Neural progenitor cell (in vitro differentiated cells): ENCODE measurements at places on chromosomes 13 and 19. TPM values are rescaled to one million over a fixed set of nuclear protein-coding genes. Genes with fewer than 3 reads are reported as not detected.

GRCh38 chr13:74476365-74476764, 342.2 kb upstream of the KLF12 start:
- no peaks in the 10 kb centered on the region for H3K4me1 ChIP-seq
- H3K27ac ChIP-seq, result no peak overlapping the region
- no peak overlapping the region for H3K4me3 ChIP-seq
- no peak for DNase-seq

DNA sequence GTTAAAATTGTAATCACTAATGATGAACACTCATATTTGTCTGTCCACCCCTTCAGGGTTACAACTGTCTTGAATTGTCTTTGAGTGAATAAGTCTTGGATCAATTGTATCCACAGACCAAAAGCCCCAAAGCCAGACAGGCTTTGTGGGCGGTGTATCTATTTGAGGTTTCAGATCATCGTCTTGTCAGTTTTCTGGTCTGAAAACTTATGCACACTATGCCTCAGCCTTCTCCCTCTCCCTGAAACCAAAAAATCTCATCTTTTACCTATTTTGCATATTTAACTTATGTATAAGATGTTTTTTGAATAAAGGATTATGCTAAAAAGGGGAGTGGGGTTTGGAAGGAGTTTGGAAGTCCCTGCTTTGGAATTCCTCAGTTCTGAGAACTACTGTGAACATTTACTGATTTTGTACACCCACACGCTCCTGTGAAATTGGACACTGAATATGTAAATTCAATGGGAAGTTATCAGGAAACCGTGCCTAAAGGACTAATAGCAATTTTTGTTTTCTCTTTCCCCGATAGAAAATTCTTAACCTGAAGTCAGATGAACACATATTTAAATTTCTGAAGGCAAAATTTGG, 52.1 kb downstream of the DPY19L3 start:
- no peak for DNase-seq
- no peak overlapping the region for H3K4me3 ChIP-seq
- no peaks in the 10 kb centered on the region for H3K27me3 ChIP-seq
- no peak overlapping the region for H3K27ac ChIP-seq
- H3K4me1 ChIP-seq, result no peaks in the 10 kb centered on the region

DNA sequence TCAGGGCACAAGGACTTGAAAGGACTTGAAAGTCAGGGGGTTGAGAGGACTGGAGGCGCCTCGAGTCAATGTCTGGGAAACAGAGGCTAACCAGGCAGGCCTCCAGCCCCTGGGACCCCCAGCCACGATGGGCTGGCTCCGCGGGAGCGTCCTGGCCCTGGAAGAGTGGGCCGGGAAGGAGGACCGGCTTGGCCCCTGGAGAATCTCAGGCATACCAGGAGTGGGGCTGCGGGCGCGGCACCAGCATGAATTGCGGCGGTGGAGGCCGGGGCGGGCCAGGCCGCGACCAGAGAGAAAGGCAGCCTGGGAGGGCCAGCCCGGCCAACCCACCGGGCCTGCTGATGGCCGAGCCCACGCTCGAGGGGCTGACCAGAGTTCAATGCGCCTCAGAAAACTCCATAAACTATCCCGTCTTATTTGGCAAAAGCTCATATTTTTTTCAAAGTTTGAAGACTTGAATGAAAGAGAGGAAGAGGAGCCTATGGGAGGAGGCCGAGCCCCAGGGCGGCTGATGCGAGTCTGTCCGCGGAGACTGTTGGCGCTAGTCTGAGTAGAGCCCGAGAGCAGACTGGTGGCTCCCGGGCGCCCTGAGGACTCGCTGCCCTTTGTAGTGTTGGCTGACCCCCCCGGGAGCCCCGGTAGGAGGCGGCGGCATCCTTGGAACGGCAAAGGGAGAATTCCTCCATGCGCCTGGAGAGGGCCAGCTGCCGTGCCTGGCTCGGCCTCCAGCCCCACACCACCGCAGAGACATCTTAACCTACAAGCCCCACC, 68.0 kb downstream of the MLLT1 start:
- no peaks in the 10 kb centered on the region for H3K27me3 ChIP-seq
- H3K4me1 ChIP-seq, result peaks cover 7% of the 10 kb centered on the region
- DNase-seq, result no peak

DNA sequence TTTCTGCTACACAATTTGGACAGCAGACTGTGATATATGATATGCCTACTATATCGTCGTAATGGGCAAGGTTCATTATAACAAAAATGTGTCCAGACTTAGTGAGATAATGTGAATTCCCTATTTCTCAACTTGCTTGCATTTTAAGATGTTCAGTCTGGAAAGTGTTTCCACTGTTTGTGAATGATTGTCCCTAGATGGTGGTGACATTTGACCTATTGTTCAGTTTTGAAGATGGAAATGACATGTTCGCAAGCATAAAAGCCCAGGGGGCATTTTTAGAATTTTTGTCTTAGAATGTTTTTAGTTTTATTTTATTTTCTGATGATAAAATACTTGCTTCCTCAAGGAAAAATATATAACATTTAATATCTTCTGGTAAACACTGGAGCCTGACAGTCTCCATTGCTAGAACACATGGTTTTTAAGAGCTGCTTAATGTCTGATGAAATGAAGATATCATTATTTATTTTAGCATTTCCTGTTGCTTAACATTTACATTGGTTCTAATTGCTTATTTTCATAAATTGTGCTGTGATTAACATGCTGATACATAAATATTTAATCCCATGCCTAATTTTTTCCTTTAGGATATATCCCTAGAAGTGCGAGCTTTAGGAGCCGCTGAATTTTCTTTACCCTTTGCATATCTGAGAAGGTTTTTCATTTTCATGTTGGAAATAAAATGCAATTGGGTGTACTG, 27.1 kb downstream of the MBNL2 start:
- H3K27me3 ChIP-seq, result no peaks in the 10 kb centered on the region
- H3K36me3 ChIP-seq, result no peaks in the 10 kb centered on the region
- no peak for DNase-seq
- peaks cover 4% of the 10 kb centered on the region for H3K4me1 ChIP-seq

DNA sequence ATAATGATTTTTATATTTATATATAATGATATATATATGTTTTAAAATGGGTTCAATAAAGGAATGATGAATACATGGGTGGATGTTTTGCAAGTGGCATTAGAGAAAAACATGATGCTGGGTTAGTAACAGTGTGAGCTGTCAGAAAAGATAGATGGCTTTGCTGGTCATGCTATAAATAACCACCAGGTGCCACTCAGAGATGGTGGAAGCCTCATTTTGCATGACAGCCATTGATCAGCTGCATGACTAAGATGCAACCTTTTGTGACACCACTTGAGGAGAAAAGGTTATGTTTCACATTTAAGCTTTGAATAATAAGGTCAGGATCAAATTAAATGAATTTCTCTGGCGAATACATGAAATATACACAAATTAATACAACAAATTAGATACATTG, 737.7 kb downstream of the PCDH9 start:
- no peaks in the 10 kb centered on the region for H3K4me1 ChIP-seq
- no peaks in the 10 kb centered on the region for H3K27me3 ChIP-seq
- no peak overlapping the region for H3K4me3 ChIP-seq

GRCh38 chr13:35483761-35484160, 7.3 kb upstream of the MAB21L1 start:
- no peak for DNase-seq
- H3K4me1 ChIP-seq, result peaks cover 9% of the 10 kb centered on the region
- H3K27ac ChIP-seq, result no peak overlapping the region
- H3K4me3 ChIP-seq, result no peak overlapping the region
- no peaks in the 10 kb centered on the region for H3K36me3 ChIP-seq
- peaks cover 18% of the 10 kb centered on the region for H3K27me3 ChIP-seq

DNA sequence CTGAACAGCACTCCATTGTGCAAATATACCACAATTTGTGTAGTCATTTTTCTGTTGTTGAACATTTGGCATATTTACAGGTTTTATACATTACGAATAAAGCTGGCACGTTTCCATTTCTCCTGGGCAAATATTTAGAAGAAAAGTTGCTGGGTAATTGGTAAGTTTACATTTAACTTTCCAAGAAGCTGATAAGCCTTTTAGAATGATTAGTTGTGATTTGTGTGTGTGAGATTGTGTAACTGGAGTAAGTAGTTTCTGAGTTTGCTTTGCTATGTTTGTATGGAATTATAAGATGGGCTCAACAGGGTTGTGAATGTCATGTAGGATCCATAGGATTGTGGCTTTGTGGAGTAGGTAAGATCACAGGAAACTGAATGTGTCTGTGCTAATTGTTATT, 1.6 kb upstream of the ZNF529 start:
- H3K4me1 ChIP-seq, result peaks cover 16% of the 10 kb centered on the region
- H3K27ac ChIP-seq, result no peak overlapping the region
- peaks cover 8% of the 10 kb centered on the region for H3K36me3 ChIP-seq
- H3K27me3 ChIP-seq, result no peaks in the 10 kb centered on the region
- peak overlapping the region; percentile 76 for H3K4me3 ChIP-seq

GRCh38 chr19:49624967-49625910, 14.7 kb downstream of the RRAS start:
- H3K4me1 ChIP-seq, result no peaks in the 10 kb centered on the region
- H3K4me3 ChIP-seq, result no peak overlapping the region
- no peak overlapping the region for H3K27ac ChIP-seq
- H3K27me3 ChIP-seq, result no peaks in the 10 kb centered on the region
- peaks cover 2% of the 10 kb centered on the region for H3K36me3 ChIP-seq
- no peak for DNase-seq

DNA sequence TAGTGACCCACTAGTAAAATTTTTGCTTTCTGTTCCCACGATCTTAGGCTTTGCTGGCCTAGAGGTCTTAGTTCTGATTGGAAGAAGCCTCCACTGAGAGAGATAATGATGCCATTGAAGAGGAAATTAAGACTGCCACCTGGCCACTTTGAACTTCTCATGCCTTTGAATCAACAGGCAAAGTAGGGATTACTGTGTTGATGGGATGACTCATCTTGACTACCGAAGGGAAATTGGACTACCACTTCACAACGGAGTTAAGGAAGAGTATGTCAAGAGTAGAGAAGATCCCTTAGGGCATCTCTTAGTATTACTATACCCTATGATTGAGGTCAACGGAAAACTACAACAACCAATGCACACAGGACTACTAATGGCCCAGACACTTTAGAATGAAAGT, 12.7 kb upstream of the FREM2 start:
- no peaks in the 10 kb centered on the region for H3K4me1 ChIP-seq
- DNase-seq, result no peak
- H3K4me3 ChIP-seq, result no peak overlapping the region
- H3K27me3 ChIP-seq, result no peaks in the 10 kb centered on the region

- no peaks in the 10 kb centered on the region for H3K4me1 ChIP-seq
- H3K36me3 ChIP-seq, result no peaks in the 10 kb centered on the region
- DNase-seq, result no peak
- H3K27me3 ChIP-seq, result no peaks in the 10 kb centered on the region
- no peak overlapping the region for H3K27ac ChIP-seq
Observed at GRCh38 chr13:21202767-21203531, 26.5 kb downstream of the MRPL57 start.

DNA sequence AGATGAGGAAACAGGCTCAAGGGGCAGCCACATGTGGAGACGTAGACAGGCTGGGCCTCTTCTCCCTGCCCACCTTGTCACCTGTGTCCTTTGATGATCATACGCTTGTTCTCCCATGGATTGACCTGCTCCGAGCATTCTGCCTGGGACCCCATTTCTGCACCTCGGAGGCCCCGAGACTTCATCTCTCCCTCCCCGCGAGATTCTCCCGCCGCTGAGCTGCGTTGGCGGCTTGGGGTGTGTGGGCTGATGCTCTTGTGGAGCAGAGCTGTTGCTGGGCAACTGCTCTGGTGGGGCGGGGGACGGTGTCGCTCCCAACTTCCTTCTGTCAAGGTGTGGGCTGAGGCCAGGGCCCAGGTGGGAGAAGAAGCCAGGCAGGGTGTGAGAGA, 22.1 kb downstream of the MAST3 start:
- H3K27ac ChIP-seq, result no peak overlapping the region
- H3K27me3 ChIP-seq, result no peaks in the 10 kb centered on the region
- DNase-seq, result no peak

DNA sequence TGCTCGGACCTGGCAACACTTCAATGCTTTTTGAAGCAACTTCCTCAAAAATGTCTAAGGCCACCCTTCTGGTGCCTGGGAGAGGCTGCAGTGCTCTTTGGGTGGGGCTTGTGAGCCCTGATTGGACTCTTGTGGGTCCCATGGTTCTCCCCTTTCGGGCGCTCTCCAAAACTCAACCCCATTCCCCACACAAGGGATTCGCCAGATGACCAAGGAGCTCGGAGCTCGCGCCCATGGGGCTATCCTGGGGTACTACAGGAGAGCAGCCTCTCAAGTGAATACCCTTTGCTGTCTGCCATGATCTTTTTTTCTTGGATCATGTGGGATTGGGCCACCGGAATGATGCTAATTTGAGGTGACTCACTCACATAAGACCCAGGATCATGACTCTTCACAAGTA, 29.7 kb upstream of the KL start:
- H3K36me3 ChIP-seq, result no peaks in the 10 kb centered on the region
- DNase-seq, result no peak
- H3K27me3 ChIP-seq, result no peaks in the 10 kb centered on the region
- no peak overlapping the region for H3K4me3 ChIP-seq
- no peak overlapping the region for H3K27ac ChIP-seq

GRCh38 chr19:18723871-18724377, 40.4 kb downstream of the CRTC1 start:
- DNase-seq, result no peak
- no peaks in the 10 kb centered on the region for H3K36me3 ChIP-seq
- H3K27ac ChIP-seq, result no peak overlapping the region
- H3K4me3 ChIP-seq, result no peak overlapping the region

DNA sequence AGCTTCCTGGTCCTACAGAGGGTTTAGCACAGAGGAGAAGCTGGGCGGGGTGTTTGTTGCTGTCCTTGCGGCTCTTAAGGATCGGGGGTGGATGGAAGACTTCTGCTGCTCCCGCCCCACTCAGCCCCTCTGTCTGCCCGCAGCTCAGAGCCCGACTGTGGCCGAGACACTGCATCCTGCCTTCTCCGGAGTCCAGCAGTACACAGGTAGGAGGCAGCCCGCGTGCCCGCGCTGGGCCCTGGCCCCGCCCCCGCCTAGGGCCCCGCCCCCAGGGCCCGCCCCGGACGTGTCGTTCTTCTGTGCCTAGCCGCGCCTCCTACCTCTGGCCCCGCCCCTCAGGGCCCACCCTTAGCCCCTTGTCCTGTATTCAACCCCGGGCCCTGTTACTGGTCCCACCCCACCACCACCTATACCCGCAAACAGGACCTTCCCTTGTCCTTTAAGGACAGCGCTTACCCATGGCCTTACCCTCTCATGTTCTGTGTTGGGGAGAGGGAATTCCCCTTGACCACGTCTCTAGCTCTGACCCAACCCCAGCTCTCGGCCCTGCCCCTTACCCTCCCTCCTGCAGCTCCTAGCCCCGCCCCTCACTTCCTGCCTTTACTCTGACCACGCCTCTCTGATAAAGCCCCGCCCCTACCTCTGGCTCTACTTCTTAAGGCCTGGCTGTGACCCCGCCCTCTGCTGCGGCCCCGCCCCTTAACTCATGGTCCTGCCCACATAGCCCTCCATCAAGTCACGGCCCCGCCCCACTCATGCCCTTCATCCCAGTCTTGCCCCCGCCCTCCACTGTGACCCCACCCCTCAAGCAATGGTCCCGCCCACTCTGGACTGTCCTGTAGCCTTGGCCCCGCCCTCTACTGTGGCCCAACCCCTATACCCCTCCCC, 60.5 kb downstream of the CELF5 start:
- no peak overlapping the region for H3K27ac ChIP-seq
- H3K4me3 ChIP-seq, result peak overlapping the region; percentile 46
- H3K36me3 ChIP-seq, result no peaks in the 10 kb centered on the region
- peak; percentile 97 for DNase-seq
- no peaks in the 10 kb centered on the region for H3K27me3 ChIP-seq

Gene PRTN3
- total RNA-seq, result 0.28 TPM in 1 of 2 replicates, not detected in the other

Gene KIR3DL3
- total RNA-seq, result not detected in 2 replicates

Gene CERS1
- 1.9 and 7.6 TPM in 2 replicates for total RNA-seq

Gene GPI
- total RNA-seq, result 109 and 224 TPM in 2 replicates

Gene CLDND2
- total RNA-seq, result not detected in 2 replicates

Gene PCSK4
- 3.6 and 12.5 TPM in 2 replicates for total RNA-seq

Gene TMEM150B
- 0.62 TPM in 1 of 2 replicates, not detected in the other for total RNA-seq

Gene ZNF527
- 7.1 and 8.6 TPM in 2 replicates for total RNA-seq

Gene ACP5
- 0.11 and 0.90 TPM in 2 replicates for total RNA-seq

Gene TPGS1
- total RNA-seq, result 9.4 and 31.1 TPM in 2 replicates
